ENCODE measurements at places on chromosomes 1 and 21. TPM values are rescaled to one million over a fixed set of nuclear protein-coding genes. Genes with fewer than 3 reads are reported as not detected.

Gene RPE65
- total RNA-seq: not detected

Gene CASQ2
- not detected for total RNA-seq

Gene OR6K3
- not detected for total RNA-seq

Gene CCDC27
- not detected for total RNA-seq

Gene DESI2
- 28.1 TPM for total RNA-seq

Gene OR2M3
- not detected for total RNA-seq
